ENCODE measurements at places on chromosomes 7 and 10.

- DNase-seq = no peak
Measured at GRCh38 chr7:73850781-73851207, 8.5 kb upstream of the METTL27 start.

DNA sequence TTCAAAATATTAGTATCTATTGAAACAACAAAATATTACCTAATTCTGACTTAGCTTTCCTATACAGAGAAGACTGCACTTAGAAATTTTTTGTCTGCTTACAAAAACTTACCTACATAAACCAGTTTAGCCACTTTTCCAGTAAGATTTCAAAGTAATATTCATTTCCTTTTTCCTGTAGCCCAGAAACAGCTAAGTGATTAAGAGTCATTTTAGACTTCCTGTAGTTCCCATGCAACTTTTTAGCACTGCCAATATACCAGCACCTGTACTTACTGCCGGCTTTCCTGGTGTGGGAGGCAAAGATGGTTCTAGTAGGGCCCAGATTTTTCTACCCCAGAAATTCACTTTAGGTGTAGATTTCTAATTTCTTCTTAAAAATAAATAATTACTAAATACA lies 21.8 kb downstream of the NT5C2 start:
- DNase-seq = no peak

DNA sequence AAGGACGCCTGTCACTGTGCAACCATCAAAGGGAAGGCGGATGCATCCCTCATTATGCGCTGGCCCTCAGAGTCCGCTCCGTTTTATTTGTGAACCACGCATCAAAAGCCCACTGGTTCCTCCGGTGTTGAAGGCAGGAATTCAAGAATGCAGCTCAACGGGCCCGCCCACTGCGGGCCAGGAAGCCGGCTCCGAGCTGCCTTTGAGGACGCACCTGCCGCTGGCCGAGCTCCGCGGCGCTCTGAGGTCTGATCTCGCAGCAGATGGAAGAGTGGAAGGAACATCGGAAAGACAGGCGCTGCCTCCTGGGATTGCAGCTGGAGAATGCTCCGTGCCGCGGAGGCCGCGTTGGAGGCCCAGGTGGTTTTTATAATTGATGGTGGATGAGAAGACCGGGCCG lies 56.9 kb upstream of the ADGRA1 start:
- no peak for DNase-seq

DNA sequence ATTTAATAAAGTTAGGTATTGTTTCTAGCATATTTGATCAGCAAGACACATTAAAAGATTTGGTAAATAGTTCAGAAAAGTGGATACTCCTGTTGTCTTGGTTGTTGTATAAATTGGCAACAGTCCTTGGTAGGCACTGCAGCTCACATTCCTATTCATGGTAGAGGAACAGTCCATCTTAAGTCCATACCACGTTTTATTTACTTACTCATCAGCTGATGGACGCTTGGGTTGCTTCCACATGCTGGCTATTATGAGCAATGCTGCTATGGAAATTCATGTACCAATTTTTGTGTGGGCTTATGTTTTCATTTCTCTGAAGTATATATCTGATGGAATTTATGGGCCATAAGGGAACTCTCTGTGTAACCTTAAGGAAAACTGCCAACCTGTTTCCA lies 43.3 kb downstream of the C10orf120 start:
- DNase-seq = no peak

GRCh38 chr10:48508791-48509772 lies 95.8 kb downstream of the ARHGAP22 start:
- DNase-seq = no peak

- no peak for DNase-seq
Measured at GRCh38 chr10:121678631-121679174, 80.5 kb upstream of the FGFR2 start.

DNA sequence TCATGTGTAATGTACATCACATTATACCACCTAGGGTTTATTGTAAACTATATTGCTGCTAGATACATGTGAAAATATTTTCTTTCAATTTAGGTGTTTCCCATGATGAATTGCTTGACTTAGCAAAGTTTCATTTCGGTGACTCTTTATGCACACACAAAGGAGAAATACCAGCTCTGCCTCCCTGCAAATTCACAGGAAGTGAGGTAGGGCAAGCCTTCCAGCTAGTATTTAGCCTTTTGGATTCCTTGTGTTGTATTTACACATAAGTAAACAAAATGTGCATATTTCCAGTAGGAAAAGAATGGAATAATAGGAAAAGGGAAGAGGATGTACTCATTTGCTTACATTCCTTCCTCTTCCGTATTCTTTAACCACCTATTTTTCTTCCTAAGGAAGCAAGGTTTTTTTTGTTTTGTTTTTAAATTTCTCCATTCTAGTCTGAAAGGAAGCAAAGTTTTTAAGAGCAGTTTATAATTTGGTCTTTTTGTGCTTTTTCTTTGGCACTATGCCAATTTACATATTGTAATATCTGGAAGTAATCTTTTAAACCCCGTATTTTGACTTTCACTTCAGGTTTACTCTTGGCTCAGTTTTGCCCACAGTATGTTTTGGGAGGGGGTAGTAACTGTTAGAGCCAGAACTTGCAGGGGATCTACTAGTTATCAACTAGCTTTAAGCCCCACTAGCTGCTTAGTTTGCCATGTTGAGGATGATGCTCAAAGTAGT lies 10.4 kb downstream of the PMPCB start:
- DNase-seq = no peak

DNA sequence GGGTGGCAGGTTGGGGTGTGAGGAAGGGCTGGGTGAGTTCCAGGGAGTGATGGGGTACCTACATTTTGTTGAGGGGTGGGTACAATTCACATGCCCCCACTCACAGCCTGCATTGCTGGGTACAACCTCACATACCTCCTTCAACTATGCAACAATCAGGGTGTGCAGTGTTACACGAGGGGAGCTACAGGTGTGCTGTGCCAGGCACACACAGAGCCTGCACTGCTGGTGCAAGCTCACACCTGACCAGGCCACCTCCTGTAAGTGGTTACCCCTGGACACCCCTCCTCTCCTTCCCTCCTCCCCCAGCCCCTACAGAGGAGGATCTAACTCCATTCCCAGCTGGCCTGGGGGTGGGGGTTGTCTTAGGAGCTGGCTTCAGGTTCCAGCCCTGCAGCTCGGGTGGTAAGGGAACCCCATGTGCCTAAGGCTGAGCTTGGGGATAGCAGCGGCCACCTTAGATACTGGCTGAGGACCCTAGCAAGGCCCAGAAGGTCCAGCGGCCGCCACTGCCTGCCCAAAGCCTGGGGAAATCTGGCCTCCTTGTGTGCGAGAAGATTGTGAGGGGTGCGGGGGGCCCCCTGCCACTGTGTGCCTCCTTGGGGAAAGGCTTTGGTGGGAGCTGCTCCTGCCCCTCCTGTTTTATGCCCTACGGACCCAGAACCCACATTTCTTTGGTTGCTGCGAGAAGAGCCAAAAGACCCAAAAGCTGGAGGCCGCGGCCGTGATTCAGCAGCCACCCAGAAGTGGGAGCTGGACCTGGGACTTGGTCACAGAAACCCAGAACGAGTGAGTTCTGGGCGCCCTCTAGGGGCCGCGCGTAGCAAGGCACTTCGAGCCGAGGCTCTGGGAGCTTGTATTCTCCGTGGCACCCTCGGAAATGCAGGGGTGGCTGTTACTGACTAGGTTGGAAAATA lies 10.8 kb downstream of the TLX1 start:
- DNase-seq = peak; percentile 70

GRCh38 chr7:155208681-155209477 lies 88.8 kb upstream of the INSIG1 start:
- no peak for DNase-seq

- no peak for DNase-seq
Measured at GRCh38 chr7:65404020-65404419, 30.4 kb downstream of the ZNF92 start.

DNA sequence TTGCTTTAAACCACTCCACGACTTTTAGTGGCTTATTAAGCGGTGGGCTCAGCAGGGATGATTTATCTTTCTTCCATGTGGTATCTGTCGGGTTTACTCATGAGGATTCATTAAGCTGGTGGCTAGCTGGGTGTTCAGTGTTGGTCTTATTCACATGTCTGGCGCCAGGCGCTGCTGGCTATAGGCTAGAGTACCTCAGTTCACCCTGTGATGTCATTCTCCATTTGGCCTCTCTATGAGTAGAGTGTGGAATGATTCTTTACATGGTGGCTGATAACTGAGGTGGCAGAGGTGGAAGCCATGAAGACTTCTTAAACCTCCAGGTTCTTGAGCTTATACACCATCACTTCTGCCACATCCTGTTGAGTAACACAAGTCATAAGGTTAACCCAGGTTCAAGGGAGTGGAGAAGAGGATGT lies 115.4 kb downstream of the MLLT10 start:
- DNase-seq = no peak

DNA sequence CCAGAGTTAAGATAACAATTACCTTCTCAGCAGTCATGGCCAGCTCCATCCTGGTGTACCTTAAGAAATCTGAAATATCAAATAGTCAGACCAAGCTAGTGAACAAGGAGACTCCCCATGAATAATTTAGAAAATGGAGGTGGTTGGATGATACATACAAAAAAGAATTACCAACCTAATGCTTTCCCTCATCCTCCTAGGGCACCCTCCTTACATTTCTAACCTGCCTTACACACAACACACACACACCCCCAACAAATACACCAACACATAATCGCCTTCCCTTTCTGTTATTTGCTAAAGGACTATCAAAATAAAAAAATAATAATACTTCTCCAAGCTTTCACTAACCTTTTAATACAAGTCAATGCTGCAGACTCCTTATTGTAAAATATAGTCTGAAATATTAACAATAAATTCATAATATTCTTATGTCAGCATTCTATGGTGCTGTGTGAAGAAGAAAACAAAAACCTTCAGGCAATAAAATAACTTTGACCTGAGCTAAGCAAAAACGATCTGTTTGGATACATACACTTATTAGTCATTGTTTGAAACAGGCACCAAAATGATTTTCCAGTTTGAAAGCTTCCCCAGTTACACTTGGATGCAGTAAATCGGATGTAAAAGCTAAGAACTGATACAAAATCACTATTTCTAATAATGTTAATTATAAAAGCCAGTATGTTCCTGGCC lies 3.4 kb downstream of the TWIST1 start:
- DNase-seq = no peak

GRCh38 chr10:129962872-129963640 lies 1.0 kb downstream of the EBF3 start:
- DNase-seq = no peak

GRCh38 chr10:5697342-5697741 lies 12.7 kb downstream of the TASOR2 start:
- DNase-seq = no peak

GRCh38 chr10:36220151-36220550 lies 578.1 kb upstream of the FZD8 start:
- no peak for DNase-seq

GRCh38 chr10:49096890-49097445 lies 18.4 kb downstream of the VSTM4 start:
- DNase-seq = no peak

DNA sequence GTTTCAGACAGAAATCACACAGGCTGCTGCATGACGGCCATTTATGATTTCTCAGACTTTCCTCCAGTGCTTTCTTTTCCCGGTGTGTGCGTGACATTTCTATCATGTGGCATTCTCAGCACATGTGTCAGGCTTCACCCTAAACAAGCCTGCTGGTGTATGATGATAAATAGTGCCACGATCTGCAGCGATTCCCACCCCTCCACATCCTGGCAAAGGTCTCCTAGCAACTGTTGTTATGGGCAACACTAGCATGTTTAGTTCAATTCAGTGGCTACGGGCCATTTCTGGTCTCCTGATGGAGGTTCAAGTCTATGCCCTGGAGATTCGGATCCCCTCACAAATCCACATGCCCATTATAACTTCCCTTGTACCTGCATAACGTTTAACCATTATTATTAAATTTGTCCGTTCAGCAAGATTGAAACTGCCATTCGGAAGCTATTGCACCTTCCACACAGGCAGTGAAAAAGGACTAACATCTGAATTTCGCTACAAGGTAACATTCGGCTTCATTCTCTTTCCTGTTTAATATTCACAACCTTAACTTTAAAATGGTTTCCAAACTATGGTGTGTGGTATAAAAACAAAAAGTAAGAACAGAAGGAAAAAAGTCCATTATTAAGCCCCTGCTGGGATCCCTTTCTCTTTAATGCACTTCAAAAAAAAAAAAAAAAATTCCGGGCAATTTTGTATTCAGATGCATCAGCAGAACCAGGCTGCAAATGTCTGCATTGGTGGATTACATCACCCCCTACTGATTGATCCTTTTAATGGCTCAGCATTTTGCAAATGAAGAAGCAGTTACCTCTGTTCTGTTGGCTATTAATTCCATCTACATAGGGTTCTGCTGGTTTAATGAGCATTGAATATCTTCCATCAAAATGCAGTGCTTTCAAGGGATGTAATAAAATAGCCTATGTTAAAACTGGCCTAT lies 90.2 kb downstream of the FRMD4A start:
- DNase-seq = no peak

DNA sequence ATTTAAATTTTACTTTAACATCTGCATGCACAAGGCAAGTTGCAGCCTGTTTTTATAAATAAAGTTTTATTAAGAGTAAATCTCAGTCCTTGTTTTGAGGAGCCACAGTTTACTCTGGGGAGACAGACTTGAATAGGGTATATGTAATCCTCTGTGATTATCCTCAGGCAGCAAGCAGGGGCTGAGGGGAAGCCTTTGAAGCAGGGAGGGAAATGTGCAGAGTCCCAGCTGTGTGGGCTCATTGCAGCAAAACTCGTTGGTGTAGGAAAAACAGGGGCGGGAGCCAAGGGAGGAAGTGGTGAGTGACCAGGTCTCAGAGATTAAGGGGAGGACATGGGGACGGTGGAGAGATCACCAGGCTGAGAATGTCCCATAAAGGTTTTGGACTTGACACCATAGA lies 34.3 kb upstream of the SMC3 start:
- DNase-seq = no peak

DNA sequence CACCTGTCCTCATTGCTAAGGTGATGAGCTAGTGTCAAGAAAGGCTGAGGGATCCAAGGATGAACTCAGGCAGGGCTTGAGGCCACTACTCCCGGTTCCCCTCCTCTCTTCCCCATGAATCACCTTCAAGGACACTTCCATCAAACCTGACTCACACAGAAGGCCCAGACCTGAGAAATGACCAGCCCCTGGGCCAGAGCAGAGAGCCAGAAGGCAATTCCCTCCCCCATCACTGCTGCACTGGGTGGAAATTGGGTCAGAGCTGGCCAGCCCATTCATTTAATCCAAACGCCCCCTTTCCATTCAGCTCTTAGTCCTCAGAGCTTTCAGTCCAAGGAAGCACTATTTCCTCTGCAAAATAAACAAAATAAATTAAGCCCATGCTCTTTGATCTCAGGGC lies 182.0 kb downstream of the KCNMA1 start:
- no peak for DNase-seq

DNA sequence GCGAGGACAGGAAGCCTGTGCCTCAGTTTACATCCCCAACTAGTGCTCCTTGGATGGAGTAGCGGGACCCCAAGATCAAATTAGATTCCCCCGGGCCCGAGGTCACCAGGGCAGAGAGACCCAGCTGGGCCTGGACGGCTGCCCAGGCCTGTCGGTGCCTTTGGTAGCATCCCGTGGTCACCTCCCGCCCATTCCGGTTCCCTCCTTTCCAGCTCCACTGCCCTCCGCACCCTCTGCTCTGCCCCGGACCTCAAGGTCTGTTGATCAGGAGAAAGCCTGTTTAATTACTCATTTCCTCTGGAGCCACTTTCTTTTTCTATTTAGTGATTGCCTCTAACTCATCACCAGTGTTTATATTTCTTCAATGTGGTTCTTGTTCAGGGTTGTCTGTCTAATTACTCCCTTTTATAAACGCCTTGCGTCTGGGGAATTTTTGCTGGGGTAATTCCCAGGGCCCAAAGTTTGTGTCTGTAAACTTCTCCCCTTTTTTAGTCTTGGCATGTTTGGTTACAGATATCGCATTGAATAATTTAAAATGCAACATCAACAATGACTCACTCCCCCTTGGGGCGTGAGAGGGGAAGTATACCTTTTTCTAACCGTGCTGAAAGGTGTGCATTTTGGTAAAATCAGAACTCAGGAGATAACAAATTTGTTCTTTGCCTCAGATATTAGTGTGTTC lies 1.9 kb downstream of the FOXK1 start:
- no peak for DNase-seq
